ENCODE measurements at places on chromosomes 2 and 18.

DNA sequence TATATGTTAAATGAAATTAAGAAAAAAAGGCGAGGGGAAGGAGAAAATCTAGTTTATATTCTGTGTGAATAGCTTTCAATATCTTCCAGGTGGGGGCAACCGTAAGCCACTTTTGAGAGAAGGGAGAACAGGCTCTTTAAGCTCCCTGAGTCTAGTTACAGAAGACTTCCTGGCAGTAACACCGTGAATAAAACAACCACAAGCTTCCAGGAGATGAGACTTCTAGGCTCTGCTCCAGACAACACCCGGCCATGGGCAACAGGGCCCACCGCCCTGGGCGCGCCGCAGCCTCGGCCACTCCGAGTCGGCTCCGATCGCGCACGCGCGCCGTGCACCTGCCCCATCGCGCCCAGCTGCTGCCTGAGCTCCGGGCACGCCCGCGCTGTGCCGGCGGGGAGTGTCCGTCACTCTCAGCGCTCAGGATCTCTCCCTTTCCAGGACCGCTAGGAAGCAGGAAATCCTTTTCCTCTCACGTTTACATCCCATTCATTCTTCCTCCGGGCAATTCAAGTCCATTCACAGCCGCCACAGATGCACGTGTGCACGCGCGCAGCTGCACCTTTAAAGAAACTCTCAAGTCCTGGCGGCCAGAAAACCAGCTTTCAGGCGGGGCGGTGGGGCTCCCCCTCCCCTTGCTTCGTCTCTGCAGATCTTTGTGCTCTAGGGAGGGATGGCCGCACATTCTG lies 19.4 kb upstream of the PAX3 start:
- DNase-seq: no peak

DNA sequence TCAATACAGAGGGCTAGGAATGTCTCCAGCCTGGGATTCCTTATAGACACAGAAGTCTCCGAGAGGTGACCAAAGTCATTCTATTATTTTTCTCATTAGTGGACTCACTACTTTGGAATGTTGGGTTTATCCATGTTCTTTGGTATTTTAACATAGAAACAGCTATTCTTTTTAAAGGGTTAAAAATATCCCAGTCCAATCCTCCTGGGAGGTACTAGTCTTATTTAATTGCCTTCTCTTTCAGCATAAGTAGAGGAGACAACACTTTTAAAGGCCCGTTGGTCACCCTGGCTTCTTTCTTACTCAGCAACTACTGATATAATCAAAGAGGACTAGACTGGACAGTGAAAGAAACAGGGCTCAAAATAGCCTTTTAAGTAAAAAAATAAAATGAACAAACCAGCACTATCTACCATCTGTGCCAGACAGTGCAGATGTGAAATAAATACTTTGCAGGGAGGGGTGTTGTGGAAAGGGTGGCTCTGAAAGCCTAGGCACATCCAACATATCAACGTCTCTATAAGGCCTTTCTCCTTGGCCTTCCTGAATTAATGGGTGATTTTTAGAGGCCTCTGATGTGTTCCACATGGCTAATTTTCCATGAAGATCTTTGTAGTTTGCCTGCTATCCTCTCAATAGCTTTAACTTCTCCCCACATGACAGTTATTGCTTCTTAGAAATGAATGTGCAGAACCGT lies 334.4 kb upstream of the THUMPD2 start:
- no peak for DNase-seq

DNA sequence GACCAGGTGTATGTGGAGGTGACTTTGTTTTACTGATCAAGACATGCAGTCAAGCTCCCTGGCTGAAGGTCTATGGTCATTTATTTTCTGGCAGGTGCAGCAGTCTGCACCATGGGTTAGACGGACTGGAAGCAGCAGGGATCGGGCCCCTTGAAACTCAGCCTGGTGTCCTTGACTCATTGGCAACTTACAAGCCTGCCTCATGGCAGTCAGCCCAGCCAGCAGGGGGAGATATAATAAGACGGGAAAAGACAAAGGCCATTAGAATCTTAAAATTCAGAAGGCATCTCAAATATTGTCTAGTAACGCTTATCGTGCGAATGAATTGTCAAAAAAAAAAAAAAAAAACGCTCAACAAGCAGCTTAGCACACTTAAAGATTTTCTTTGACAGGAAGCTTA lies 308.2 kb downstream of the EN1 start:
- DNase-seq: no peak

- no peak for DNase-seq
Observed at GRCh38 chr2:26299471-26300101, 46.4 kb upstream of the SELENOI start.

DNA sequence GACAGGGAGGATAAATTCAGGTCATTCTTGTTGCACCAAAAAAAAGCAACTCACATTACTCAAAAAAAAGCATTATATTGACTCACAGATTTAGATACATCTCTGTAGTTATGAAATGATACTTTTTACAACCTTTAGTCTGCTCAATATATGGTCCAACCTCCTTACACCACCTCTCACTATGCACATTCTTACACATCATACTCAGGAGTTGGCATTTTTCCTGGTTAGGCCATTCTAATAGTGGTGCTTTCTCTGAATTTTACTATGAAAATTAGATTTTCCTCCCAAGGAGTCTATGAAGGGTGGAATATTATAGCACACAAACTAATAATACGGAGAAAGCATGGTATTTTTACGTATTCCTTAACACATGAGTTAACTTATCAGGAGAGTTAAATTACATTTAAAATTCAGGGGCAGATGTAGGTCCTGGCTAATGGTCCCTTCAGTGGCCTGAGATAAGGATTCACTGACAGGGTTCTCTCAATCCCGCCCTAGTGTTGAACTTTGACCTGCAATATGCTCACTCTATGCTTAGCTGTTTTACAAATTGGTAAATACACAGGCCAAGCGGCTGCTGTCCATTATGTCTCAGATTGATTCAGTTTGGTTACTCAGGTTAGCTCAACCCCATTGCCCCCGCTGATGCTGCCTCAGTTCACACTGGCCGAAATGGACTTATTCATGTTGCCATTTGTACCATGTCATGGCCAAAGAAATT lies 153.6 kb downstream of the NCKAP5 start:
- no peak for DNase-seq

- no peak for DNase-seq
Observed at GRCh38 chr2:163612332-163612731, 123.5 kb downstream of the FIGN start.

GRCh38 chr18:63155910-63156773 lies 163.4 kb downstream of the BCL2 start:
- DNase-seq: no peak

GRCh38 chr2:73289304-73289703 lies 4.0 kb downstream of the EGR4 start:
- no peak for DNase-seq

DNA sequence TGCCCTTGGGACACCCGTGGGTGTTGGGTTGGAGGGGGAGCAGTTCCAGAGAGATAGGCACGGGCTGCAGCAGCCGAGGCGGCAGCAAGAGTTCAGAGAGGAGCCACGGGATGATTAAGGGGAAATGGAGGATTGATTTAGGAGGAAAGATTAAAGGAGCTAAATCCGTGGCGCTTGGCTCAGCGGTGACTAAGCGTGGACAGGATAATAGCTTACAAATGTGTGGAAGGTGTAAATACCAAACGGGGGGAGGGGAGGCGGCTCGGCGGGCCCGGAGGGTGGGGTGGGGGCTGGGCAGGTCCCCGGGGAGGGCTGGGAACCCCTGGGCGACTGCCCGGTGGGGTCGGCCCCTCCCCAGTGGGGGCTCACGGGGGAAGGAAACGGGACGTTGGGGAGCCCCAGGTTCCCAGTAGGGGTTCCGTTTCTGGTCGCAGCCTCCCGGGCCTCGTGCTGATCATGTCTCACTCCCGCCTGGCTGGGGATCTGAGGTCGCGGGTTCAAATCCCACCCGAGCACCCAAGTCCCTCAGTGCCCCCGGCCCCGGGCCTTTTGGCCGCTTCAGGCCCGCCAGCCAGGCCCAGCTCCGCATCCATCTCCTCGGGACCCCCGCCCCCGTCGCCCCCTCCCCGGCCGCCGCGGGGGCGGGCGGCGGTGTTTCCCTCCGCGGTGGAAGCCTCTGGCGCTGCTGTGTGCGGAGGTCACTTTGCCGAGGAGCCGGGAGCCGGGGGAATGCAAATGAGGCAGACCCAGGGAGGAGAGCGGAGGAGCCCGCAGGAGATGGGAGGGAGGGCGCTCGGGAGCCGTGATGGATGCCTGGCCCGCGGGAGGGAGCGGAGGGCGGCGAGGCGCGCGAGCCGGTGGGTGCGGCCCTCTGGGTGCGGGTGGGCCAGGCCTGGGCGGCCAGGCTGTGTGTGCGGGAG lies 8.1 kb downstream of the ASIC4 start:
- DNase-seq: no peak

DNA sequence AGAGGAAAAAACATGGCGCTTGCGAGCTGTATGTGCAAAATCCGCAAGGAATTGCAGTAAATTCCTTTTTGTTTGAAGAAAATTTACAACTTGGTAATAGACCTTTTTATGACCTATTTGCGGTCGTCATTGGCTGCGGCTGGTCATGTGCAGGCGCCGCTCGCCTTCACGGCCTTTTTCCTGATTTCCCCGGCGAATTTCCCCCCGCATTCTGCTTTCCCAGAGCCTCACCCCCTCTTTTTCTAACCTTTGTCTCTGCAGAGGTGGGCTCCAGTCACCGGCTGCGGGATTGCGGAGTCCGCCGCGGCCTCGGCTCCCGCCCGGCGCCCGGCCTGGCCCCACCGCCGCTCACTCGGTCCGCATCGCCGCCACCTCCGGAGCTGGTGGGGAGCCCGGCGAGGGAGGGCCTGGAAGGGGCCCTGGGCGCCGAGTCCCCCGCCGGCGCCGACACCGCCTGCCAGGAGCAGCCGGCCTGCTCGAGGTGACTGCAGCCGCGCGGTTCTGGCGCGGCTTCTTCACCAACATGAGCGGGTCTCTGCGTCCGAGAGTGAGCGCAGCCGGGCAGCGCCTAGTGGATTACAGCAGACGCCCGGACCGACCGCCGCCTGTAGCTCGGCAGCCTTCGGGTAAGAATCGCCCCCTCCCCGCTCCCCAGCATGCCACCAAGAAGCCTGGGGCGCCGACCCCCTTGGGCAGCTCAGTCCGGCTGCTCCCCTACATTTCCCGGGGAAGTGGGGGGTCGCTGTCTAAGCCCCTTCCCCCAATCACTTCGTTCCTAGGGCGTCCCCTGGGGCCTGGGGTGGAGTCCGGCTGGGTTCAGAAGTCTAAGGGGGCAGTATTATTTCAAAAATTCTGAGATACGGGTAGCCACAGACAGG lies 7.1 kb downstream of the HOXD8 start:
- no peak for DNase-seq

DNA sequence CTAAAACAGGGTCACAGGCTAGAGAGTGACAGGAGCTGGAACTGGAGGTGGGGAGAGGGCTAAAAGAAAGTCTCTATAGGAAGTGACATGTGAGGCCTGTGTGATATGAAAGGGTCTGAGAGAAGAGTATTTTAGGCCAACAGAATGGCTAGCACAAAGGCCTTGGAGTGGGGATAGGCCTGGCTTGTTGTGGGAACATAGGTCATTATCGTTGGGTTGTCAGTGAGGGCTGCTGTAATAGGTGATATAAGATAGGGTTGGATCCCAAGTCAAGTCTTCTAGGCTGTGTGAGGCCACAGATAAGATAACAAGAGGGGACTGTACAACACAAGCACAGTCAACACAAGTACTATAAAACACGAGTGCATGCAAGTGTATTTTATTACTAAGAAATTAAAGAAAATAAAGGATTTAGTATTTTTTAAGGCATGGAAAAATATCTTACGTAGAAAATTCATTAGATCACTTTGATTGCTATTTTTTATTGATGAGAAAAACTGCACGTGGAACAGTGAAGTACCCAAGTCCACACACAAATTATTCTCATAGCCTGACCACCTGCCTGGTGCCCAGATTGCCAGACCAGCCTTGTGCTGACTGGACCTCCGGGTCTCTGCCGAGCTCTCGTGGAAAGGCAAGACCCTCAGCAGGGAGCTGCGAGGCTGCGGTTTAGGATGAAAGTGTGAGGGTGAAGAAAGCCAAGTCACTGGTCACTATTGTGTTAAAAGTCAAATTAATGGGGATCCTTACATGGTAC lies 14.1 kb downstream of the LTBP1 start:
- DNase-seq: no peak

DNA sequence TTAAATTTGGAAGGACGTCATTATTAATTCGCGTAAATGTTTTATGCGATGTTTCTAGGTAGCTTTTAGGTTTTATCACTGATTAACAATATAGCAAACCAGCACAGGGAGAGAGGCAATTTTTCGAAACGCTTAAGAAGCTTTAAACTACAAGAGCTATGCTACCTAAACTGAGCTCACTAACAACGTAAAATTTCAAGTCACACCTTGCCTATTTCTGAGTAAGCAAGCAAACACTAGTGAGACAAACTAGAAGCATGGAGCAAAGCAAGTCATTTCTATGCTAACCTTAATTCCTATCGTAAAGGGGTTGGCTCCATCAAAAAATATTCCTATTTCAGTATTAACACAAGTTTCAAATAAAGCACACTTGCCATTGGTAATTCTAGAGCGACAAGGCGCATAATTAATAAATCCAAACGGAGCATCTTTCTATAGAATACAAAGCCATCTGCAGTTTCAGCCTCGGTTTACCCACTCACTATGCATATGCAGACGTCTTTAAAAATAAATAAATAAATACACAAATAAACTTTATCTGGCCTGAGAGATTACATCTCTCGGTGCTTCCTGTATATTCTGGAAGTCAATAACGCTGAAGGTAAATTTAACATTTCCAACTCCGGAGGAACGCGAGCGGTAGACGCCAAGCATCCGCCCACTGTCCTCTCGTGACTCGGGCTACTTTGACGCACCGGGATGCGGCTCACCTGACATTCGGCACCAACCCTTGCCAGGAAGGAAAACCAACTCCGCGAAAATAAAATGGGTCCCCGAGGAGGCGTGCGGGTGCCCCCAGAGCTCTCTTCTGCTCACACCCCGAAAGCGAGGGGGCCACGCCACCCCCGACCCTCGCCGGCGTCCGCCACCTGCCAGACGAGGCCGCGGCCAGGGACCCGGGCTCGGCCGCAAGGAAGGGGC lies 947 bp downstream of the ITSN2 start:
- DNase-seq: no peak

DNA sequence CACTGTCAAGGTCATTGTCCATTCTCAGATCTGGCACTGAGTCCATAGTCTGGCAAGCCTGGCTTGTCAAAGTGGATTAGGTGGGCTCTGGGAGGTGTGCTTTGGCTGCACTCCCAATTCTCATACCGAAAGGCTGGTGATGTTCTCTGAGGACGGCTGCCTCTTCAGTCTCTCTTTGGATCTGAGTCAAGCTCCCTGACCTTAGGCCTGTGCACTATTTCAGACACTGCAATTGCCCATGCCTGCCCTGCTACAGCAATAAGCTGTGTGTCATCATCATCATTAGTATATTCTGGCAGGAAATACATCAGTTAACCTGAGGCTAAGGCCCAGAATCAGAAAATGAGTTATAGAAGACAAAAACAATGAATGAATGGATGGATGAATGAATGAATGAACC lies 1.6 kb upstream of the SLC5A7 start:
- no peak for DNase-seq

DNA sequence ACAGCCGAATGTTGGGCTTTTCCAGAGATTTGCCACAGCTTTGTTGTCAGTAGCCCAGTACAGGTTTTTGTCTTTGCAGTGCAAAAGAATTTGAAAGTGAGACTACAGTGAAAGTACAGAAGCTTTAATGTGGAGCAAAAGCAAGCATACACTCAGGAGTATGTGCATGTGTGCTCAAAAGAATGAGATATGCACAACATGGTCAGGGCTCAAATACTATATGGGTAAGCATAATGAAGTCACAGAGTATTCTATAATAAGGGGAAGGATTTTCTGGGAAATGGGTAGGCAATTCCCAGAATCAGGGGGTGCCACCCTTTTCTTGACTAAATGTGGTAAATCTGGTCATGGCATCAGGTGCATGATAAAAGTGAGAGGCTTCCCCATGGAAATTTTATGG lies 72.1 kb upstream of the SULT1C3 start:
- DNase-seq: no peak

Data from activated CD8-positive, alpha-beta memory T cell treated with anti-CD3 and anti-CD28 coated beads for 1 hour (primary cell).